ENCODE measurements at places on chromosomes 16 and 17.

DNA sequence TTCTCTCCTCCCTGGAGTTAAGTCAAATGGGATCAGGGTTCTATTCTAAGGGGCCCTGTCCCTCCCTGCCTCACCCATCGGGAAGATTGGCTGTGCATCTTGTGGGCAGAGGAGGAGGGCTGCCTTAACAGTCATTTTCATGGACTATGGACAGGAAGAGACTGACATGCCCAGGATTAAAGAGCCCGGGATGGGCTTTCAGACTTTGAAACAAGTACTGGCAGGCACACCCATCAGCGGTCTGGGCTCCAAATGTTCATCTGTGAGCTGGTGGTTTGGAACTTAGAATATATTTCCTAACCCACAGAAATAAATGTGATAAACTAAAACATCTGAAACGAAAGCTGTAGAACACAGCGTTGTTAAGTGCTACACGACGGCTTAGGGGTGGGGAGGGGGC is 6.5 kb downstream of the SLC6A4 start:
- DNase-seq, result no peak

DNA sequence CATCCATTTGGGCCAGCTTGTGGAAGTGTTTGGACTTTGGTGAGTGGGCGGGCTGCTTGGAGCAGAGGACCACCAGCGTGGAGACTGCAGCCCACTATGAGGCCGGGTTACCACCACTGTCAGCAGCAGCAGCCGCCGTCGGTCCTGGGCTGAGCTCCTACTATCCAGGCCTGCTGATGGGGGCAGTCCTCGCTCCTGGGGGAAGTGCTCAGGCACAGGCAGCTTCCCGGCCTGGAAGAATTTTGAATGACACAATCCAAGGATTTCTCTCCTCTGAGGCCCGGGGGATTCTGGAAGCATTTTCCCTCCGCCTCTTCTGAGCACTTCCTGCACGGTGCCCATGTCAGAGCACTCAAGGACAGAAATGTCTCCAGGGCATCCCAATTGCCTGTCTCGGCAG is 5.3 kb upstream of the NOD2 start:
- DNase-seq, result no peak

DNA sequence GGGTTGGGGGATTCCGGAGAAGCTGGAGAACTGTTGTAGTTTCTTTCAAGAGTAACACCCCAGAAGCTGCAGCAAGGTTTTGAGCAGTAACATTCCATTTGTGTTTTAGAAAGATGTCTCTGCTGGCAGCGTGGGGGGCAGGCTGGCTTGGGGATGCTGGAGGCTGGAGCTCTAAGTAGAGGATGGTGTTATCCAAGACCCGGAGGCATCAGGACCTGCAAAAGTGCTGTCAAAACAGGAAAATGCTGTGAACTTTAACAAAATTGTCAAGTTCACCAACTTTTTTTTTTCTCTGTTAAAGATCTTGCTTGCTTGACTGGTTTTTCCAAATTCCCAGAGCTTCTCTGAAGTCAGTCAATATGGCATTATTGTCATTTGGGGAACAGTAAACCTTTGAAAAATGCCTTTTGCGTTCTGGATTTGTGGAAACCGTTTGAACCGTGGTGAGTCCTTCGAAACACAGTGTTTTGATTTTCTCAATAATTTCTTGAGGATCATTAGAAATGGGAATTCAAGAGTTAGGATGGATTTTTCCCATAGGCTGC is 189.6 kb upstream of the NLRP1 start:
- no peak for DNase-seq

DNA sequence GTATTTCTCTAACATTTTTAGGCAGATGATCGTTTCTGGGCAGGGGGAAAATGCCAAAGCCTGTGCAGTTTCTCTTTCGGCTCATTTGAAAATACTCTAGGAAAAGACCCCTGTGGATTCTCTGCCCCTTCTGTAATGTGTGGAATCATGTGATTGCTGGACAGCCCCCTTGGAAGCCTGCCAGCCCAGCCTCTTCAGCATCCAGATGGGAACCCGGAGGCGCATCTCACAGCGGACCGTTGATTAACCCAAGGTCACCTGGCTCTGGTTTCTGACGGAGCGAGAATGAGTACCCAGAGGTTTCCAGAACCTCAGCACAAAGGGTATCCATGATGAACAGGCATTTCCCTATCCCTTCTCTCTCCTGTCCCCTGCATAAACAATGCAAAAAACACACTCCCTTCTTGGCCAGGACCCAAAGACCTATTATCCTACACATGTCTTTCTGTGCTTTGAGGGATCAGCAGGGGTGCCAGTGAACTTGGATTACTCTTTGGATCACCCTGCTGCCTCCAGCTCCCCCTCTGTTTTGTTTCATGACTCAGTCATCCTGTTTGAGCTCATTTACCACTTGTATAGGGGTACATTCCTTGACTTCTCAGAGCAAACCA is 957.1 kb upstream of the RBFOX1 start:
- DNase-seq, result no peak

DNA sequence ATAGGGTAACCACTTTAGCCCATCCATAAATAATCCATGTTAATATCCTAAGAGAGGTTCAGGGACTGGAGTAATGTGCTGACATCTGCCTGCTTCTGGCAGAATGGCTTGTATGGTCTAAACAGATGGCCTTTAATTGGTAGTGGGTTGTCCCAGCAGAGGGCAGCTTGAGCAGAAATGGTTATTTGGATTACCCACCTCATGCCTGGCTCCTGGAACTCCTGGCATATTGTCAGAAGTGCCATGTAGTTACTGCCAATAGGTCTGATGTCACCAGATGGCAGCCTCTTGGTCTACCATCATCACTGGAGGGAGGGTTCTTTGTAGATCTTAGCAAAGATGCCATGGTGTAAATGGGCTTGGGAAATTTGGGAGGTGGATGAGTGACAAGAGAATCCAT is 157.5 kb upstream of the SOX9 start:
- DNase-seq, result no peak

- DNase-seq, result no peak
Observed at GRCh38 chr17:43212641-43213490, 1.2 kb downstream of the TMEM106A start.

- peak; percentile 4 for DNase-seq
Observed at GRCh38 chr17:9729034-9729650, 62.2 kb downstream of the DHRS7C start.

- DNase-seq, result no peak
Observed at GRCh38 chr17:60495260-60495659, 30.8 kb downstream of the APPBP2 start.

GRCh38 chr17:36657763-36658490 is 56.5 kb downstream of the MRM1 start:
- DNase-seq, result no peak

DNA sequence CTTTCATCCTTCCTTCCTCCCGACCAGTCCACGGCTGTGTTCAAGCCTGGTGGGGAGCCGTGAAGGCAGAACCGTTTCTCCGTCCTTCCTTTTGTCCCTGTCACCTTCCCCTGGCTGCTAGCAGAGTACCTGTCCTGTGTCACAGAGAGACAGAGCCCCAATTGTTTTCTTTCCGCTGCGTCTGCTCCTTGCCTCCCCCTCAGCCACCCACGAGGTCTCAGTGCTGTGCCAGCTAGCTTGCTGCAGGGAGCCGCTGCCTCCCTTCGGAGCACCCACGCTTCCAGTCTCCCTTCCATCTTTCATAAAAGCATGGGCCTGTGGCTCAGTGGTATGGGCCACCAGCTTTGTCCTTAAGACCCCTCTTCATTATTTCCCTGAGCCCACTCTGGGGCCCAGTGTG is 62.2 kb downstream of the MPRIP start:
- DNase-seq, result no peak

DNA sequence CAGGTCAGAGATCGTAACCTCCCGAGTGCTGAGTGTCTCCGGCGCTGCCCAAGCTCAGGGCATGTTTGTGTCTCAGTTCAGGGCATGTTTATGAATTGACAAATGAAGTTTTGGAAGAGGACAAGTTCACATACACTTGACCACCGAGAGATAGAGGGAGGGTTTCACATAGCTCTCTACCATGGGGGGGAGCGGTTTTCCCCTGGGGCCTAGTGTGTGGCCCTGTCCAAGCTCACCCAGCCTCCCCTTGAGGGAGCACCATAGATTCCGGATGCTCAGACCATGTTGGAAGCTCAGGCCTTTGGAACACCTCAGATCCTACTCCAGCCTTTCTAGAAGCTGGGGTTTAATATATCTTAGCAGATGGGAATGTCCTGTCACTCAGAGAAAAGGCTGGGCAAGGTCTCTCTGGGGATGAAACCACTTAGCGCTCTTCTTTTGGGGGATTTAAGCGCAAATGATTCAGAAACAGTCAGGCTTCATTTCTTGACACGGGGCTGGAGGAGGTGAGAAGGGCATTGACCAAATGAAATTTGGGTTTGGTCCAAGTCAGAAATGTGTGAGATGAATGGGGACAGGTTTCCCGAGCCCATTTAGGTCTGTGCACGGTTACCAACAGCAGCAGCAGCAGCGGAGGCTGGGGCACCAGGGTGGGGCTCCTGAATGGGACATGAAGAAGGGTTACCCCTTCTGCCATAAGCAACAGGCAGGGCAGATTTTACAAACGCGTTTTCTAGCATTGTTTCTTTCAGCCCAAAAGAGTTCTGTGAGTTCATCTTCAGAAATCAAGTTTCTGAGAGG is 96.6 kb downstream of the METRNL start:
- no peak for DNase-seq

- no peak for DNase-seq
Observed at GRCh38 chr17:79093270-79093669, 18.6 kb downstream of the ENGASE start.

GRCh38 chr17:75749545-75750389 is 15.2 kb downstream of the GALK1 start:
- peak; percentile 10 for DNase-seq

DNA sequence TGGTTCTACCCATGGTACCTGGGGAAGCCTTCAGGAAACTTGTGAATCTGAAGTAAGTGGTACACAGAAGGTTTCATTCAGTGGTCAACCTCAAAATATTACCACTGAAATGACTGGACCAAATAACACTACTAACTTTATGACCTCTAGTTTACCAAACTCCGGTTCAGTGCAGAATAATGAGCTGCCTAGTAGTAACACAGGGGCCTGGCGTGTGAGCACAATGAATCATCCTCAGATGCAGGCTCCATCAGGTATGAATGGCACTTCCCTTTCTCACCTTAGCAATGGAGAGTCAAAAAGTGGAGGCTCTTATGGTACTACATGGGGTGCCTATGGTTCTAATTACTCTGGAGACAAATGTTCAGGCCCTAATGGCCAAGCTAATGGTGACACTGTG is 55.9 kb upstream of the SLC5A11 start:
- DNase-seq, result no peak

DNA sequence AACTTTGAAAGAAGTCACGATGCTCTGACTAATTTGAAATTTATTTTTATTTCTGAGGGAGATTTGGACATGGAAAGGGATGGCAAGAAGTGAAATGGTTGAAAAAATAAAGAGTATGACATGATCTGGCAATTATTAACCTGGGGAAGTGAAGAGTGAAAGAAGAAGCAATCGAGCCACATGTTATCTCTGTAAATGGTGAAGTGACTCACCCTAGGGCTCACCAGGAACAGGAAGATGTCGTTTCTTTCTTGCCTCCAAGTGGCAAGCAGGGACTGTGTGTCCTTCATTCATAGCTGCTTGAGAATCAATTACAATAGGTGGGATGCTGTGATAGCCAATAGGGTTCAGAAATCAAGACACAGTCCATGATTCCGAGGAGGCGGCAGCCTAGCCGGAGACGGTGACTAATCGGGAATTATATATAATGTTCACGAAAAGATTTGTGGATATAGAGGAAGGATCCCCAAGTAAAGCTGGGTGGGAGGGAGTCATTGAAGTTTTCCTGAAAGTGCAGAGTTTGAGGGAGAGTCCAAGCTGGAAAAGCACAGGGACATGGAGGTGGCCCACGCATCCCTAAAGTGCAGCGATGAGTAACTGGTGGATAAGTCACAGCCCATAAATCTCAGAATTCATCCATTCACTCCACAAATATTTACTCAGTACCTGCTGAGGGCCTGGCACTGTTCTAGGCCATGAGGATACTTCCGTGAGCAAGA is 18.2 kb upstream of the KRT20 start:
- peak; percentile 89 for DNase-seq

DNA sequence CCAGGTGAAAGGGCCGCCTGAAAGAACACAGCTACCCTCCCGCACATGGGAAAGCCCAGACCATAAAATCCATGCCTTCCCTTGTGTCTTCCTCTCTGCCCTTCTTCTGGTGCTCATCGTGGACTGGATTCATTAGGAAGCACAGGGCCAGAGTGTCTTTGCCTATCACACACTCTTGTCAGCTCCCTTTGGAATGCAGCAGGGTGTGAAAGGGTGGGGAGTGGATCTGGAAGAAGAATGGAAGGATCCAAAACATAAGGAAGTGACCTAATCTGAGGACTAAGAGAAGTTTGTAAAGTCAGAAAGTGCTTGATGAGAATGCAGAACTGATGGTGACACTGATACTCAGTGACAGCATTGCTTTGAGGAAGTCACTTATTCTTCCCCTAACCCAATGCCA is 1147.3 kb upstream of the GOT2 start:
- DNase-seq, result no peak

DNA sequence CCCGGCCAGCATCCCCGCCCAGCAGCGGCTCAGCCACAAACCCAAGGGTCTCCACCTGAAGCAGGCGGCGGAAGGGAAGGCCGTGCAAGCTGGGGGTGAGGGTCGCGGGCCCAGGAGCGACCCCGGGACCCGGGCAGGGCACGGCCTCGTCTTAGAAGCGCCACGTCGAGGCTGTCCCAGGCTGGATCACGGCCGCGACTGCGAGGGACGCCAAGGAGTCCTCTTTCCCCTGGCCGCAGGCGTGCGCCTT is 538 bp upstream of the CCNF start:
- no peak for DNase-seq

DNA sequence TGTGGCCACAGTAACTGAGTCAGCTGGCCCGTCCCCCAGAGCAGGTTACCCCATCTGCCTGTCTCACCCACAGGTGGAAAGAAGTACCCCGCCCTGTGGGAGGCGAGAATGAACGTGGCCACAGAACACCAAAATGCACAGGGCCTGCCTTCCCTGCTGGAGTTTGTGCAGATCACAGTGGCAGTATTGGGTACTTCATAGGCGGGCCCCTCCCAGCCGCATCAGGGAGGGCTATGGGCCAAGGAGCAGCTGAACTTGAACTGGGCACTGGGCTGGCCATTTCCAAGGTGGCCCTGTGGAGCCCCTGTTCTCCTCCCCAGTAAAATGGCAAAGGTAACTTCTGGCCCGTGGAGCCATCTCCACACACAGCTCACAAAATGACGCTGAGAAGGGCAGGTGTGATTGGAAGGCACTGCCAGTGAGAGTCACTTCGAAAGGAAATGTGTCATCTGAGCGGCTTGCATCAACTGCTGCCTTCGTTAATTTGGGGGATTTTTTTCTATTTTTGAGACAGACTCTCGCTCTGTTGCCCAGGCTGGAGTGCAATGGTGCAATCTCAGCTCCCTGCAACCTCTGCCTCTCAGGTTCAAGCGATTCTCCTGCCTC is 162.9 kb downstream of the ENGASE start:
- no peak for DNase-seq

- DNase-seq, result no peak
Observed at GRCh38 chr16:78081341-78081740, 18.1 kb upstream of the WWOX start.

GRCh38 chr16:89407925-89408300 is 82.4 kb downstream of the ANKRD11 start:
- DNase-seq, result no peak

DNA sequence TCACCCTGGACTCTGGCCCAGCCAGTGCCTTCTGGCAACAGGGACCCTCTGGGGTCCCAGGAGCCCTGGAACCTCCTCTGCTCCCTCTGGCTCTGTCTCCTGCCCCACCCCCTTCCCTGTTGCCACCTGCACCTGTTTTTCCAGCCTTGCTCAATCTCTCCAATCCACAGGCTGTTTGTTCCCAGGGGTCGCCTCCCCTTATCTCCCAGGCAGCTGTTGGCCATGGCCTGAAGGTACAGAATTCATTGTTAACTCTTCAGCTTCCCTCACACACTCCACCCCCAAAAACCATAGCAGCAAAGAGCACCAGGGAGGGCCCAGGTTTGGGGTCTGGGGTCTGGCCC is 39.3 kb upstream of the TOB1 start:
- no peak for DNase-seq

Data from NCI-H2029 treated with DMSO at 0.1 percent for 48 hours (cell line).